Umbilical cord (tissue), 2 donors: ENCODE measurements at places on chromosomes 5 and 9. TPM values are rescaled to one million over a fixed set of nuclear protein-coding genes. Genes with fewer than 3 reads are reported as not detected.

DNA sequence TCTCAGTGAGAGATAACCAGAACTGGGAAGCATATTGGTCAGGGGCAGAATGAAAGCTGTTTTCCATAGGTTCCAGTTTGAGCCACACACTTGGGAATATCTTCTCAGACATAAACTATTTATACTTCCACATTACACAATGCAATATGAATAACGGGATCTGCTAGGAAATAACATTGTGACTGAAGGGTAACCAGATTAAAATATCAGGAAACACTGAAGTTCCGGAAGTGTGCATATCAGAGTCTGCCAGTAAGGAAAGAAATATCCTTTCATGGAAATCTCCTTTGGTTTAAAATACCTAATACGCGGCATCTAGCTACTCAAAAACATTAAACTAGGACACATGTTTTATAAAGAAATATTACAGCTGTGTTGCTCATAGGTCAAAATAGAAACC is 56.3 kb downstream of the ST8SIA4 start:
- peak; percentile 57 for DNase-seq

Gene FBXL17
- 14.2 TPM for total RNA-seq

DNA sequence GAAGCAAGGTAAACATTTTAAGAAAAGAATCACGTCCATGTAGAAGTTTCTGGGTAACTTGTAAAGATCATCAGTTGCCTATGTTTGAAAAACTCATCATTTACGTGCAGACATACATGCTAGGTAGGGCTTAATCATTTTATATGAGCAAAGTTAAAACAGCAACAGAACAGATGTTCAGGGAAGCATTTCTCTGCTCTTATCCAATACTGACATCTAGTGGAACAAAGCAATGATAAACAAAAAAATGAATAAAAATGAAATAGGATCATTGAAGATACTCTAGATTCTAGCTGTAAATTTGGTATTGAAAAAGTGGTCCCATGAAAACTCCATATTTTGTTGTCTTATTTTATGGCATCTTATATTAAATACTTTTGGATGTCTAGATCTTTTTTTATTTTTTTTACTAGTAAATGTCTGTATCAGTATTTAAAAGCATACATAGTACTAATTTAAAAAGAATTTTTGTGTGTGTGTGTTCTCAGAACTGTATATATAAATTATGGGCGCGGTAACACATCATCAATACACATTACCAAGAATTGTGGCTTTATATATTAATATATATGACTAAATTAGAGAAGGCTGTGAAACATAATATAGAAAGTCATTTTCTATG is 1050.2 kb downstream of the CDH12 start:
- DNase-seq = peak; percentile 40

Gene SPARC
- 7,643 TPM for total RNA-seq

Gene FAM153A
- total RNA-seq = 0.96 TPM

- peak; percentile 71 for DNase-seq
Observed at GRCh38 chr5:14450018-14450524, 131.5 kb upstream of the OTULINL start.

- no peak for DNase-seq
Observed at GRCh38 chr5:1555011-1555807, 31.4 kb upstream of the LPCAT1 start.

- DNase-seq = no peak
Observed at GRCh38 chr5:177483994-177484901, 10.8 kb upstream of the DBN1 start.

- DNase-seq = no peak
Observed at GRCh38 chr5:68333649-68334552, 118.3 kb downstream of the PIK3R1 start.
